ENCODE measurements at places on chromosomes 12 and 14.

DNA sequence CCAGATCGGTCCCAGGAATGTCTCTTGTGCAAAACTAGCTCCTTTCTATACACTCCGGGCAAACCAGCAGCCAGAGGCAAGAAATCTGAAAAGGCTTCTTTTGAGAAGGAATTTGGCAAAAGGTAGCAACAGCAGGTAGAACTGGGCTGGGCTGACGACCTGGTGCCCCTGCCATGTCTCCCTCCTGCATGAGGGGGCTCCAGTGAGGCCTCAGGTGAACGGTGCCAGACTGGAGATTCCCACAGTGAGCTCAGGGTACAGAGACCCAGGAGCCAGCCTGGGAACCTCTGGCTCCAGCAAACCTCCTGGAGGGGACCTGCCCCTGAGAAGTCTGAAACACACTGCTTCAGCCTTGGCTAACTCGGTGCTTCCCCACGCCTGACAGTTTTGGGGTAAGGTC is 10.8 kb downstream of the ITPK1 start:
- H3K4me3 ChIP-seq = no peak overlapping the region
- no peak overlapping the region for H3K27ac ChIP-seq
- no peak for DNase-seq

DNA sequence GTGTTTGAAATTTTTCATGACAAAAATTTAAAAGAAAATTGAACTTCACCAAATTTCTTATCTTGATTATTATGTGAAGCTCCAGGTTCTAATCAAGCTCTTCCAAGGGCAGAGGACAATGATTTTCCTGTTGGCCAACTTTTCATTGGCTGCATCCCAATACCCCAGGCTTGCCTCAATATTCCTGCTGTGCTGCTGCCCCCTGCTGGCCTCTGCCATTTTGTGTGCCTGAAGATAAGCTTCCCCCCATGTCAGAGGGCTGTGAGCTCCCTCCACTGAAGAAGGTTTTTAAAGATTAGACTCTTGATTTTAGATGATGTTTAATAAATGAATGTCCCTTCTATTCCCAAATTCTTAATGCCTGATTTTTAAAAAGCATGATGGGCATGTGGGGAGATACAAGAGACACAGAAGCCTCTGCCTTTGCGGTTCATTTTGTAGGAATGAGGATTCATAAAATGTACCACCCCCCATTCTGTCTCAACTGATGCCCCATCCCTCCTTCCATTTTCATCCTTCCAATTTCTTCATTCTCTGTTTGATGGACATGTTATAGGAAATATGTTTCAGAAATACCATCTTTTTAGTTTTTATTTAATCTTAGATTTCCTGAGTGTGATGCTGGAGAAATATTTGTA is 76.7 kb upstream of the RGS6 start:
- H3K4me1 ChIP-seq = peaks cover 5% of the 10 kb centered on the region
- no peak overlapping the region for H3K27ac ChIP-seq

DNA sequence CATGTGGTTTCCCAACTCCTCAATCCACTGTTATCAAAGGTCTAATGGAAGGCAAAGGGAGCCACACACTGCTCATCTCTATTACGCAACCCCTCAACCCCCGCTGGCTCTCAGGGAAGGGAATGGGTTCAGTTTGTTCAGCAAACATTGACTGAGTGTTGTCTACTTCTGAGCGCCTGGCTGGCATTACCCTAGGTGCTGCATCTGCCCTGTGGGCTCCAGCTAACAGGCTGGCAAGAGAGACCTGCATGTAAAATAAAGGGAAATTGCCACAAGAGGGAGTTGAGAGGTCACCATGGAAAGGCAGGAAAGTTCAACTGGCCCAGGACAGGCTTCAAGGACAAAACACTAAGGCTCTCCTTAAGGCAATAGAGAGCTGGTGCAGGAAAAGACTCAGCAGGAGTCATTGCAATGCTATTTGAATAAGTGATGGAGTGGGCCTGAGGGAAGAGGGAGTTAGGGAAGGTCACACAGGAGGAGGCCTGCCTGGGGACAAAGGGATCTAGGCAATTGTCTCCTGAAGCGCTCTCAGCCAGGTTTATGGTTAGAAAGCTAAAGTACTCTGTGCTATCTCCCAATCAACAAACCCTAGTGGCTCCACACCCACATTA is 5.5 kb upstream of the ZNF740 start:
- no peak overlapping the region for H3K4me3 ChIP-seq
- peaks cover 11% of the 10 kb centered on the region for H3K36me3 ChIP-seq
- DNase-seq = no peak
- H3K4me1 ChIP-seq = peaks cover 28% of the 10 kb centered on the region
- no peaks in the 10 kb centered on the region for H3K27me3 ChIP-seq

DNA sequence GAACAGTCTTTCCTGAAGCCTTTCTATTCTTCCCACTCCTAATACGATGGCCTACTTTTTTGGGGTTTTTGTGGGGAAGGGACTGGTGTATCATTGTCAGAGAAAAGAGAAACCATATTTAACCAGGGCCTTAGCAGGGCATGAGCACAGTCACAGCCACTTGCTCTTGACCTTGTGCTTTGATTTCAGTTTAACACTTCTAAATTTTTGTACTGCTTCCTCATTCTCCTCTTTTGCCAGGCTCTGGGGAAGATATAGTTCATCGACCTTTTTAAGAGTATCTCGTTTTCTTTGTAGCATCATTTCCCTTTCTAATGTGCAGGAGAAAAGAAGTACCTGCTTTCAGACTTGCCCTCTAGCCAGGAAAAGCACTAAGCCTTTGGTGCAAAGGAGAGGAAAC is 2.2 kb downstream of the ZBTB1 start:
- DNase-seq = no peak
- H3K4me3 ChIP-seq = peak overlapping the region; percentile 93
- peak overlapping the region; percentile 74 for H3K27ac ChIP-seq

- no peak overlapping the region for H3K27ac ChIP-seq
- peaks cover 16% of the 10 kb centered on the region for H3K4me1 ChIP-seq
- DNase-seq = no peak
- H3K27me3 ChIP-seq = peaks cover 13% of the 10 kb centered on the region
- H3K36me3 ChIP-seq = no peaks in the 10 kb centered on the region
- H3K4me3 ChIP-seq = peak overlapping the region; percentile 11
These were observed 231.2 kb downstream of the C12orf75 start for GRCh38 chr12:105561546-105562198.

DNA sequence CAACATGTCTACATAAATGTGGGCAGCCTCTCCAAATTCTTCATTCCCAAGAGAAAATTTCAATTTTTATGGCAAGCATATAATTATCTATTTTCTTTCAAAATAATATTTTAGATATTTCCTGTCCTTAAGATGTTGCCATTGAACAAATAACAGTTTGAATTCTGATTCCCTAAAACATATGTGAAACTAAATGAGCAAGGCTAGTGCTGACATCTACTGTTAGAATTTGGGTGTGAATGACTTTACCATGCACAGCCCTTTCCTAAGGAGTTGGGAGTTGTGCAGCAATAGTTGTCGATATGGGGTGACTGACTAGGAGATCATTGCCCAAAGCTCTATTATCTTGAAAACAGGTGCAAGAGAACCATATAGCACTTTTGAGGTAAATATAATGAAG is 108.2 kb upstream of the SLC38A4 start:
- H3K36me3 ChIP-seq = no peaks in the 10 kb centered on the region
- no peak overlapping the region for H3K27ac ChIP-seq
- DNase-seq = no peak

GRCh38 chr12:111819191-111820158 is 22.6 kb upstream of the MAPKAPK5 start:
- H3K36me3 ChIP-seq = no peaks in the 10 kb centered on the region
- peaks cover 16% of the 10 kb centered on the region for H3K4me1 ChIP-seq
- no peak for DNase-seq
- H3K27ac ChIP-seq = no peak overlapping the region

DNA sequence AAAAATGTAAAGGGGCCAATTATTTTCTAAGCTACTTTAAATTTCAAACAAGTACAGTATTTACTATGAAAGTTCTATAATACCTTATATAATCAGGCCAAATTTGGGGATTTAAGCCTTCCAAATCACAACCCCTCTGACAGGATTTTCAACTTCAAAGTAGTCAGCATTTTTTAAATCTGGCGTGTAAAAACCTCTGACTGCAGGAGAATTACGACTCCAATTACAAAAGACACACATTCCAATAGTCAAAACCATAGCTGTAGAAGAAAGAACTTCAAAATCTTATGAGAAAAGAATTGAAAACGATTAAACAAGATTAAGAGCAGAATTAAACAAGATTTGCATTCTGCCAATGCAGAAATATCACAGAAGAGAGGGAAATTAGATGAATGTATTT is 12.7 kb downstream of the OSBPL8 start:
- DNase-seq = no peak
- peak overlapping the region; percentile 62 for H3K4me3 ChIP-seq
- peaks cover 34% of the 10 kb centered on the region for H3K4me1 ChIP-seq
- no peaks in the 10 kb centered on the region for H3K36me3 ChIP-seq

- no peak overlapping the region for H3K27ac ChIP-seq
- H3K27me3 ChIP-seq = peaks cover 3% of the 10 kb centered on the region
- no peaks in the 10 kb centered on the region for H3K4me1 ChIP-seq
- H3K4me3 ChIP-seq = no peak overlapping the region
- H3K36me3 ChIP-seq = no peaks in the 10 kb centered on the region
These were observed 424.2 kb downstream of the ETNK1 start for GRCh38 chr12:23049180-23049579.

All from type B pancreatic cell (in vitro differentiated cells).